OCI-M1 (cell line): ENCODE measurements at places on chromosomes 1 and 21.
A peak's percentile ranks its signal among the peaks of the same experiment; 100 is the strongest.

DNA sequence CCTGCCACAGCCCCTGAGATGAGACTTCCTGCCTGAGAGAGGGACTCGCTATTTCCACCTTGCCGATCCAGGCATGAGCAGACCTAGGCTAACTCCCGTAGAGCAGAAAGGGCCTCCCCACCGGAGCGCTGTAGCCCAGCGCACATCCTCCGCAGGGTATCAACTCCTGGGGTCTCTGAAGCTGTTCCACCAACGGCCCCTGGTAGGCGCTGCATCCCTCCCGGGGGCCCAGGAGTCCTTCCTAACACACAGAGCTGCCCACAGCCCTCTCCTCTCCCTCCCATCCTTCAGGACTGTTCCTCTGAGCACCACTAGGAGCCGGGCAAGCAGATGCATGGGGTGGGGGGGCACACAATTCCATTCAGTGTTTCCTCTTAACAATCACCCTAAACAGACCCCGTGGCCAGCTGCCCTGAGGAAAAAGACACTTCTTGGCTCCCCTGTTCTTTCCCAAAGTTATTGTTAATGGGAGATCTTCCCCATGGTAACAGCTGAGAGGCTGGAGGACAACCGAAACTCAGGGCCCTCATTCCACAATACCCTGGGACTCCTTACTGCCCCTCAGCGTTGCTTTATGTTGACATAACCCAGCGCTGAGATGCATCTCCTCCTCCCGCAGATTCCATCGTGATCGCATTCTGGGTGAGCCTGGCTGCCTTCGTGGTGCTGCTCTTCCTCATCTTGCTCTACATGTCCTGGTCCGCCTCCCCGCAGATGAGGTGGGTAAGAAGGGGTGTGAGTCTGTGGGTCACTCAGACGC, 7.5 kb downstream of the MRAP start:
- DNase-seq = no peak

DNA sequence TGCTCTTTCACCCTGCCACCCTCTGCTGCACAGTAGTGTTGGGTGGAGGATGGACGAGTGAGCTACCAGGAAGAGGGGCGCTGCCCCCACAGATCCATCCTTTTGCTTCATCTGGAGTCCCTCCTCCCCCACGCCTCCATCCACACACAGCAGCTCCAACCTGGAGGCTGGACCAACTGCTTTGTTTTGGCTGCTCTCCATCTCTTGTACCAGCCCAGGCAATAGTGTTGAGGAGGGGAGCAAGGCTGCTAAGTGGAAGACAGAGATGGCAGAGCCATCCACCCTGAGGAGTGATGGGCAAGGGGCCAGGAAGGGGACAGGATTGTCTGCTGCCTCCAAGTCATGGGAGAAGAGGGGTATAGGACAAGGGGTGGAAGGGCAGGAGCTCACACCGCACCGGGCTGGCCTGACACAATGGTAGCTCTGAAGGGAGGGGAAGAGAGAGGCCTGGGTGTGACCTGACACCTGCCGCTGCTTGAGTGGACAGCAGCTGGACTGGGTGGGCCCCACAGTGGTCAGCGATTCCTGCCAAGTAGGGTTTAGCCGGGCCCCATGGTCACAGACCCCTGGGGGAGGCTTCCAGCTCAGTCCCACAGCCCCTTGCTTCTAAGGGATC, 8.5 kb downstream of the CHRNB2 start:
- no peak for DNase-seq

DNA sequence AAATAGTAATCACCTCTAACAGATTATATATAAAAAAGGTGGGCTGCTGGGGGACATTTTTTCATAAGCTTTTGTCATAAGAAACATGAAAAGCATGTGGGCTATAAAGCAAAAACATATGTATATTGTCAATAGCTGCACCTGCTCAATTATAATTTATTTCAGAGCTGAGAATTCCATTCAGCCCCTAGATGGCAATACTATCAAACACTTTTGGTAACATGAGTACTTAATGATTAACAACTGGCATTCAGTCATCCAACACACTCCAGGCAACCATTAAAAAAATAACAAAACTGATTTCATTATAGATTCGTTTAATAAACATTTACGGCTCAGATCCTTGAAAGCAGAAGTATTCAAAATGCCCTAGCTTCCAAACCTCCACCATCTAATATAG, 115.1 kb downstream of the KCTD3 start:
- no peak for DNase-seq

GRCh38 chr1:202698276-202698675, 12.0 kb downstream of the SYT2 start:
- DNase-seq = peak; percentile 32

GRCh38 chr21:28485301-28486022, 507.2 kb downstream of the LTN1 start:
- DNase-seq = no peak

GRCh38 chr1:201505503-201505890, 1.4 kb downstream of the CSRP1 start:
- no peak for DNase-seq

DNA sequence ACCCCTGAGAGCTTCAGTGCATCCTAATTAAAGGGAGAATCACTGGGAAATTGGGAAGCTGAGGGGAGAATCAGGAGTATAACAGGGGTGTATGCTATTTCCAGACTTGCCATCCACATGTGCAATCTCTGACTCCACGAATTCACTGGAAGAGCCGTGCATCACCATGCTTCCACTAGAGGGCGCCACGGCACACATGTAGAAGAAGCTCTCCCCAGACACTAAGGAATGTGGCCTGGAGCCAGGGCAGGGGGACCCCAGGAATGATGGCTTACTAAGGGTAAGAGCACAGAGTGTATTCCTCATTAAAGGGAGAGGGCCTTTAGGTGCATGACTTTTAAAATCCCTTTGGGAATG, 81.5 kb downstream of the ABCA4 start:
- DNase-seq = peak; percentile 68

GRCh38 chr1:52834798-52835197, 7.8 kb upstream of the ZYG11A start:
- DNase-seq = no peak

GRCh38 chr1:174408146-174408545, 39.6 kb upstream of the GPR52 start:
- DNase-seq = no peak

- peak; percentile 34 for DNase-seq
These were observed 199.5 kb downstream of the GPATCH2 start for GRCh38 chr1:217431395-217431794.

DNA sequence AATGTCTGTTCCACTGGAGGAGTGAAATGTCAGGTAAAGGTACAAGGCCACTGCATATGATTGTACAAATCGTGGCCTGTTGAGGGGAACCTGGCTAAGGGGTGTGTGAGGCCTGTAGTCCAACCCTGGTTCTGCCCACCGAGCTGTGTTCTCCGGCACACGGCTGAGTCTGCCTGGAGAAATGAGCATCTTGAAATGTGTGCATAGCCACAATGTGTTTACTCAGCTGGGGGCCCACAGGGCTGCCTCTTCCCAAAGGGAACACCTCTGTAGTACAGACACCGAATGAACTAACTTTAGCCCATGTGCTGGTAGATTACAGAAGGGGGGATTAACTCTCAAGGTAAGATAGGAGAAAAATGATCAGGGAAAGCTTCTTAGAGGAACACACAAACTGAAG, 30.2 kb downstream of the AK4 start:
- DNase-seq = no peak
